ENCODE measurements at places on chromosomes 4 and X.
A peak's percentile ranks its signal among the peaks of the same experiment; 100 is the strongest.

DNA sequence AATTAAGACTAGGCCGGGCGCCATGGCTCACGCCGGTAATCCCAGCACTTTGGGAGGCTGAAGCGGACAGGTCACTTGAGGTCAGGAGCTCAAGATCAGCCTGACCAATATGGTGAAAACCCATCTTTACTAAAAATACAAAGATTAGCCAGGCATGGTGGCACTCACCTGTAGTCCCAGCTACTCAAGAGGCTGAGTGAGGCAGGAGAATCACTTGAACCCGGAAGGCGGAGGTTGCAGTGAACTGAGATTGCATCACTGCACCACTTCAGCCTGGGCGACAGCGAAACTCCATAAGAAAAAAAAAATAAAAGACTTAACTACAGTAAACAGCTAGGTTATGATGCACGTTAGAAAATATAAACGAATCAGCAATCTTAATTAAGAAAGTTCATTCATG is 216.0 kb upstream of the TEX13C start:
- DNase-seq: no peak

DNA sequence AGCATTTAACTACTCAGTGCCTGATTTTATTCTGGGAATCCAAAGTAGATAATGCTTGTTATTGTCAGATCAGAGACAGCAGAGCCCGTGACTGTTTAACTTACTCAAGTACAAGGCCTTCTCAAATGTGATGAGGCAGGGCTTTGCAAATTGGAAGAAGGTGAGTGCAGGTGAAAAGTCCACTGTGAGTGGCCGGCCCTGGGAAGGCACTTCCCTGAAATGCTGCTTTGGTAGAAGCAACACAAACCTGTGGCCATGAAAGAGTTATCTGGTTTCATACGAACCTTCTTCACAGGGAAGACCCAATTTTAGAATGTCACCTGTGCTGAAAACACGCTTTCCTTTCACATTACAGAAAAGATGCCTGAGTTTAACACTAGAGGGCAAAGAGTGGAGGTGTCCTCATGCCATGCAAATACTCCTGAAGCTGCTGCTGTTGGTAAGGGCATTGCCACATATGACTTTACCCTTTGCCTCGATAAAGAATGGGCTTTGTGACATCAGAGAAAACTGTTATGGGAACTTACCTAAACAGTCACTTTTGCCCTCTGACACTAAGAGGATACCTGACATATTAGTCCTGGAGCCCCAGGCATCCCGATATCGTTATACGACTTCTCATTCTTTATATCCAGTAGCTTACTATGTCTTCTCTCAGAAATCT is 8.0 kb downstream of the PPARGC1A start:
- DNase-seq: no peak

- DNase-seq: no peak
These were observed 35.1 kb downstream of the ATG4A start for GRCh38 chrX:108126661-108127060.

DNA sequence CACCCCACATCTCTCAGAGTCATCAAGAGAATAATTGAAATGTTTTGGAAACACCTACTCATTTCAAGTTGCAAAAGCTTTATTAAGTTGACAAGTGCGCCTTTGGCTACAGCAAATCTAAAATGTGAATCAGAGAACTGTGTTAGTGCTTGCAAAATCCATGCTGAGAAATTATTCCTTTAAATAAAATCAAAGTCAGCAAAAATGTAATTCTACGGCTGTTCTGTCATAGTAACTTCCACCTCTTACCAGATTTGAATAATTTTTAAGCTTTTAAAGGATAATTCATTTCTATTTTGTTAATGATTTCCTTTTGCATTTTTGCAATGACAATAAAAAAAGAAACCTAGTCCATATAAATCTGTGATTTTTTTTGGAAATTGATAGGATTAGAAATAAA is 1779.1 kb downstream of the STIM2 start:
- DNase-seq: no peak

- DNase-seq: no peak
These were observed 143.6 kb downstream of the GRID2 start for GRCh38 chr4:92447255-92447905.

- no peak for DNase-seq
These were observed 53.5 kb downstream of the HTRA3 start for GRCh38 chr4:8322794-8323704.

DNA sequence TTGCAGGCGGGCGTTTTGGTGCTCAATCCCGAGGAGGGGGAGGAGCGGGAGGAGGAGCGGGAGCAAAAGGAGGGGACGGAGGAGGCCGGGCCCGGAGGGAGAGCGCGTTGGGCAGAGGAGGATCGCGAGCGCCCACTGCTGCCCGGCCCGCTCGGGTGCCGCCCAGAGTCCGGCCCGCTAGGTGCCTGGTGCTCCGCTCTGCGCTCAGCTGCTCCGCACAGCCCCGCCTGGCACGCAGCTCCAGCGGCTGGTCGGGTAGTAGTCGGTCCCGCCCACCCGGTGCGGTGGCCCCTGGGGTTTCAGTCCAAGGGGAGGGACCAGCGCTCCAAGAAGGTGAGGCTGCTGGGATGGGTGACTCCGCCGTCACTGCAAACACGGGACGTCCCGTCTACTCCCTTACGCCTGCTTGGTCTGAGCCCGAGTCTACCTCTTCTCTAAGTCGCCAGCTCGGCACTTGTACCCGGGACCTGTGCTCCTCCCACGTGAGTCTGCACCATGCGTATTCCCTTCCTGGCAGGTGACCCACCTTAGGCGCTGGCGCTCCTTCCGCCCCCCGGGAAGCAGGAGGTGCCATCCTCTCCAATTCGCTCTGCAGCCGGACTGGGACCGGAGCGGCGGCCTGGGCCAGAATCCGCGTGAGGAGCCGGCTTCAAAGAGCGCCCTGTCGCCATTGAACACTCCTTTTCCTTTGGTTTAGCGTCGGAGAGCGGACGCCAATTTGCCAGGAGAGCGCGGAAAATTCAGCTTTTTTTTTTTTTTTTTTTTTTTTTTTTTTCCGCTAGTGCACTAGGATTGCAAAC is 405 bp upstream of the HS3ST1 start:
- no peak for DNase-seq

DNA sequence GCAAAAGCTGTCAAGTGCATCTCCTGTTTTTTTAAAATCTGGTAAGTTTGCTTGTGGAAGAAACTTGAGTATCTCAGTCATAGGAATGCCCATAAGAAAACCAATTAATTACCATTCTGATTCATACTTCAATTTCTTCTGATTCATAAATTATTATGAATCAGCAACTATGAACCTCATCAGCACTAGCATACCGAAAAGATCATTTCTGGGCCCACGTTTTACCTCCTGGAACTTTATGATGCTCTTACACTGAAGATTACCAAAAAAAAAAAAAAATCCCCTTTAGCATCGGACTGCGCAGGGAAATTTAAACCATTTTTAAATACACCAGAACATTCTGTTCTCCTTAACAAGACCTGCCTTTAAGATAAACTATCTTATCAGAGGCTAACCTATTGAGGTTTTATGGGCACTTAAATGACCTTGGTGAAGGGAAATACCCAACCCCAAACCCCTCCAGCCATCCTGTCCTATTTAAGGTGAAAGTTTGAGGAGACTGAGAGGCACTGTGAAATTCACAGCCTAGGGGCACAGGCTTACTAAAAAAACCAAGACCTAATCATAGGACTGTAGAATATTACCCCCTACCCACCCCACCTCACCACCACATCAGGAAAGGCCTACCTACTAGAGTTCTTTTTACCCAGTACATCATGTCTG is 38.2 kb upstream of the ABCG2 start:
- DNase-seq: no peak

DNA sequence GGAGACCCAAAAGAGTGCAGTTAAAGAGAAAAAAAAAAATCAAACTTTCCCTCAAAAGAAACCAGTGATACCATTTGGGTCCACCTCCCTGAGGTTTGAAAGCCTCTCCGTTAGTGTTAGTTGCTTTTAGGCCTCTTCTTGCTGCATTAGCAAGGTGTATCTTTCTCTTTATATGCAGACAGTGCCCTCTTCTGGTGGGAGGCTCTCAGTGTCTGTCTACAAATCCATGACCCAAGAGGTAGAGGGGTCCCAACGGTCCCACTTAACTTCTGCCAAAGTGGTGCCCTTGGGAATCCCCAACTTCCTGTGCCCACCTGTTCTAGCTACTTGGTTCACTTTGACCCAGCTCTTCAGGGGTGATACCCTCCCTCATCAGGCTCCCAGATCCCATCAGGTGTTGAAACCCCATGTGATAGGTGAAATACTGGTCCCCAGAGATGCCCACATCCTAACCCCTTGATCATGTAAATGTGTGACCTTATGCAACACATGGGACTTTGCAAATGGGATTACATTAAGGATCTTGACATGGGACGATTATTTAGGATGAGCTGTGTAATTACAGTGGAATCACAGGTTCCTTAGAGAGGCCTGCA is 63.7 kb upstream of the CD99 start:
- peak; percentile 59 for DNase-seq

DNA sequence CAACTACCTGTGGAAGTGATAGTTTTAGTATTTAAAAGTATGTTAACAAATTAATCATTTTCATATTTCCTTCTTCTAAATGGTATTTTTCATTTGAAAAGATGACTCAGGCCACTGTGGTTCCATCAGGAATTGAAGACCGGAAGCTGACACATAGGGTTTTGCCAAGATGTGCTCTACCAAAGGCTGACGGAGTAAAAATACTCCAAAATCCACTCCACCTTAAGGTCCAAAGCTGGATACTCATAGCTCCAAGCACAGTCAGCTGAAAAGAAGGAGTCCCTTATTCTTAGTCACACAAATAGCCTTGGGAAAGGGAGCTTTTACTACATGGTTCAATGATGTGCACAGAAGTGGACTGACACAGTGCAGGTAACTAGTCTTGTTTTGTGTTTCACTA is 472.0 kb downstream of the ARAP2 start:
- DNase-seq: peak; percentile 92

- no peak for DNase-seq
These were observed 18.5 kb upstream of the RBPJ start for GRCh38 chr4:26302031-26302899.

DNA sequence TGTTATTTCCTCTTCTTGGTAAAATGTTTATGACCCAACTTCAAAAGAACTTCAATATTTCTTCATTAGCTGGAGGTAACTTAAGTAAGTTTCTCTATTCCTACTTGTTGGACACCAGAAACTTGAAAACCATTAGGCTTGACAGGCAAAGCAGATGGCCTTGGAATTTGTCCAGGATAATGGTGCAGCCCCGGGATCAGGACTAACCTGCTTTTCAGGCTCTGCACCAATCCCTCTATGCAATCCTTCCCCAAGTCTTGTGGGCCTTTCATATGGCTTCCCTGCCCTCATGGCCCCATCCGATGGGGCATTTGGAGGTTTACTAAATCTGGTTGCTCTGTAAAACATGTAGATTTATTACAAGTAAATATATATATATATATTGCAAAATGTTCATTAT is 68.5 kb downstream of the SPINK2 start:
- DNase-seq: no peak

- no peak for DNase-seq
These were observed 552 bp upstream of the NAA10 start for GRCh38 chrX:153935326-153935851.

DNA sequence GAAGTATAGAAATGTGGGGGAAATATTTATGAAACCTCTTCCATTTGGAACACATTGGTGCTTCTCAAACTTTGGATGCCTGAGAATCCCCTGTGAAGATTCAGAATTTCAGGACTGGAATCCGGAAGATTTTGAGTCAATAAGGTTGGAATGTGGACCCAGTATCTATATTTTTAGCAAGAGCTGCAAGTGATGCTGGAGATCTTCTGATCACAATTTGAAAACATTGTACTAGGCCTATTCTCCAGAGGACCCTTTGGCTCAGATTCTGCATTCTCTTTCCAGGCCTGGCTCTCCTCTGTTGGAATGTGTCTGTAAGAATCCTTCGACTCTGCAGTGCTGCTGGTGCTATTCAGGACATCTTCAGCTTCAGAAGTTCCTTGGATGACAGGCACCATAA is 2.4 kb upstream of the PKD2 start:
- no peak for DNase-seq

DNA sequence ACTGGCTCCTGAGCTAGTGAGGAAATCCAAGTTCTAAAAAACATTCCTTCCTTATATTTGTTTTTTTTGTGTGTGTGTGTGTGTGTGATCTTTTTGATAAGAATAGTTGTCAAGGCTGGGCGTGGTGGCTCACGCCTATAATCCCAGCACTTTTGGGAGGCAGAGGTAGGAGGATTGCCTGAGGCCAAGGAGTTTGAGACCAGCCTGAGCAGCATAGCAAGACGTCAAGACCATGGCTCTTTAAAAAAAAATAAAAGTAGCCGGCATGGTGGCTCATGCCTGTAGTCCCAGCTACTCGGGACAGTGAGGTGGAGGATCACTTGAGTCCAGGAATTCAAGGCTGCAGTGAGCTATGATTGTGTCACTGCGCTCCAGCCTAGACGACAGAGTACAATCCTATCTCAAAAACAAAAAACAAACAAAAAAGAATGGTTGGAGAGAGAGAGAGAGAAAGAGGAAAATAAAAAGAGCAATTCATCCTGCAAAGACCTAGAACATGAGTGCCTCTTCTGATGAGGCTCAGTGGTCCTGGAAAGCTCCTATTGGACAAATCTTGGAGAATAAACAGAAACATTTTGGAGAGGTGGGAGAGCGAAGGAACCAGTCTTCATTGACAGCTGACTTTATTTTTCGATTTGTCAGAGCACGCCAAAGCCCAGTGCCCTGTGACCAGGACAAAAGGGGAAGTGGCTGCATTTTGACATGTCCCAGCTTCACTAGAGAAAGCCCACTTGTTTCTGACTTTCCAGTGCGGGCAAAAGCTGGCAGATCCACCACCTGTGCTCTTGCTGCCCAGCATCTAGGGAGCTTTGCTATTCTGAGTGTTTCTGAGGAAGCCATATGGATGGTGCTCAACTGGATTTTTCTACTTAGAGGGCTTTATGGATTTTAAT is 244.7 kb downstream of the PALLD start:
- DNase-seq: no peak

DNA sequence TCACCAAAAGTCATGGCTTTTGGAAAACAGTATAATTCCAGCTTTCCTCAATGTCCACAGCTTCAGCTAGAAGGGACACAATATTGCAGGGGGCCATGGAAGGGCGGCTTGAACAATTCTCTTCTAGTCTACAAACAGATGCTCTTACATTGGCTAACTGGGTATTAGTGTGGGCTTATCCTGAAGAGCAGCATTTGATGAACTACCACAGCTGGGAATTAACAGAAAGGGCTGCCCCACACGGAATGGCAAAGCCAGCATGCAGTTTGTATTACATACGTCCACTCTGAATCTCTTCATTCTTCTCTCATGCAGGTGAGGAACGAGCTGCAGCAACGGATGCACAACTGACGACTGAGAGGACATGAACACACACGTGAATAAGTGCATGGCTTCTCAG is 13.0 kb upstream of the PDCL2 start:
- no peak for DNase-seq

GRCh38 chr4:166386491-166387360 is 513.7 kb downstream of the TLL1 start:
- DNase-seq: peak; percentile 14

DNA sequence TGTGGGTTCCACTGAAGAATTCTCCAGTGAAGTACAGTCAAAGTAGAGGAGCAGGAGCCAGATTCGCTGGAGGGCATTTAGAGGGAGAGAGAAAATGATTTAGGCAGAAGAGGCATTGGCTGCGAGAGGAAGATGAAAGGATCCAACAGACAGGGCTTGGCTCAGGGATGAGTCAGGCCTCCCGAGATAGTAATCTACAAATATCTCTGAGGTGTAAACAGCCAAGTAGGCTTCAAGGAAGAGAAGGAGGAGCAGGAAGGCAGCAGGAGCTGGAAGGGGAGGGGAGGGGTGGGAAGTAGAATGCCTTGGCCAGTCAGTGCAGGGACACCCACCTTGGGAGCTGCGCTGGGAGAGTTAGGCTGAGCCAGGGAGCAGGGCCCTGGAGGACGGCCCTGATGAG is 55.5 kb downstream of the PJA1 start:
- peak; percentile 72 for DNase-seq

GRCh38 chrX:39855748-39856129 is 242.0 kb downstream of the BCOR start:
- peak; percentile 73 for DNase-seq
